ENCODE measurements at places on chromosomes 2 and 18.

- no peak for DNase-seq
These were observed 256.7 kb upstream of the SETBP1 start for GRCh38 chr18:44423814-44424644.

- DNase-seq = no peak
These were observed 12.6 kb downstream of the GLI2 start for GRCh38 chr2:120748310-120748709.

DNA sequence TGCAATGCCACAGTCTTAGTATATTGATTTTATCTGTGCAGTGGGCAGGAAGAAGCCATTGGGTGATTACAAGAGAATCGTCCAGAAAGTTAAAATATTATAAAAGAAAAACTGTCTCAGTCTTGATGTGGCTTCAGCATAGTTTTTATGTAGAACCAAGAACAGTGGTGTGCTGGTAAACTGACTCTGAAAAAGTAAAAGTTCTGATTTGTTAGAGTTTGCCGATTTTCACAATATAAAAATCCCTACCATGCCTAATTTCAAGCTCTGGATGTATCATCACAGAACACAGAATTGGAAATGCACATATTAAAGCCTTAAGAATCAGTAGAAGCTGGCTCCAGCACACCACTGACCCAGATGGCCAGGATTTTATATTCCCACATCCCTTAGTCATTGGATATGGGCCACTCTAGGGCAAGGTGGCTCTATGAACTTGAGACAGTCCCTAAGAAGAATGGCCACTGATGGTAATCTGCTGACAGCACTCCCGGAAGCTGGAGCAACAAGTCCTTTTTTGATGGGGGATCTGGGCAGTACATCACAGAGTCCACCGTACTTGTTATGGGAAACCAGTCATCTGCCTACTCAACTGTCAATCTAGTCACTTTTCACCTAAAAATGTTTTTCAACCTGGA lies 9.3 kb upstream of the PLEKHM3 start:
- no peak for DNase-seq

DNA sequence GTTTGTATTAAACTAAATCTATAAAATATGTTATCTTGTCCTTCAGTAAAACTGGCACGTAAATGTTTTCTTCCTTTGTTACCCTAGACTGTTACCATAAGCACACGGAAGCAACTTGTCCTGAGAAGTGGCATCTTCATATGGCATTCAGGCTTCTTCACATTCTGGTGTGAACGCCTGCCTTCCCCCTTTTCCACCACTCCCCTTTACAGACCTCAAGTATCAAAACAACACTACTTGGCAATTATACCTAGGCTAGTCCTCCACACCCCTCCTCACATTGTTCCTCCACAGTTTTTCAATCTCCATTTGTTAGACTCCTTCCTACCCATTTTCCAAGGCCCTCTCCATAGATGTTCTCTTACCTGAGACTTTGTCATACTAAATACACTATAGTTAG lies 2.9 kb downstream of the MEX3C start:
- DNase-seq = no peak

- no peak for DNase-seq
These were observed 66.8 kb downstream of the CCDC138 start for GRCh38 chr2:108853421-108853820.

GRCh38 chr2:85324639-85325465 lies 2.9 kb downstream of the TGOLN2 start:
- DNase-seq = no peak

All from GM12892 (cell line).